IPS DF 6.9 (cell line): ENCODE measurements at places on chromosomes 7 and 10.

DNA sequence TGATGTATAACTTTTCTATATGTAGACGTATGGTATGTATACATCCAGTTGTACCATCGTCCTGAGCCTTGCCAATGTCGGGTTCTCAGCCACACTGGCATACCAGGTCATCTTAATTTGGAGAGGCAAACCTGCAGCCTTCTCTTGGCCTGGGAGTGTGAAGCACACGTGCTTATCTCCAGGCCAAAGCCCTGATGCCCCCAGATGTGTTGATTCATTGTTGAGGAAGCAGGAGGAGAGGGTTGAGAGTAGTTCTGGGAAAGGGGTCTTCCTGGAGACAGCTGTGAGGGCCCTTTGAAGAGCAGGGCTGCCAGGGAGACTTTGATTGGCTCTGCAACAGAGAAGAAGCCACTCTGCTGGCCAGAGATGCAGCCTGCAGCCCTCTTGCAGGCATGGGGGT, 155.6 kb downstream of the ARHGAP21 start:
- DNase-seq, result no peak

GRCh38 chr10:127402596-127403409, 146.3 kb upstream of the NPS start:
- DNase-seq, result no peak

DNA sequence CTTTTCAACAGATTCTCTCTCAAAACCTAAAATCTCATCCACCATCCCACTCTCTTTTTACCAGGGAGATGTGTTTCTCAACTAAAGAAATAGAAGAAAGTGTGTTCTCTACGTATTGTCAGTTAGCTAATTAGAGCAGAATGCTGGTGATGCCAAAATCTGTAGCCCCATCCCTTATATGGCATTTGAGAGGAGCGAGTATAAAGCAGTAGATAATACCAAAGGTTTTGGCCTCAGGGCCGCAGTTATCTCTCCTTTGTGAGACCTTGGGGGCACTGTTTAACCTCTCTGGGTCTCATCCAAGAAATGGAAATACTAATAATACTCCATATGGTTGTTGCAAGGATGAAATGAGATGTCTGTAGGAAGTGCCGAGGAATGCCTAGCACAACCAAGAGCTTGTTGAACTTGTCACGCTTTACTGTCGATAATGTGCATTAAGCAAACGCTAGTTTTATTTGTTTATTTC, 456 bp upstream of the DLD start:
- DNase-seq, result no peak

DNA sequence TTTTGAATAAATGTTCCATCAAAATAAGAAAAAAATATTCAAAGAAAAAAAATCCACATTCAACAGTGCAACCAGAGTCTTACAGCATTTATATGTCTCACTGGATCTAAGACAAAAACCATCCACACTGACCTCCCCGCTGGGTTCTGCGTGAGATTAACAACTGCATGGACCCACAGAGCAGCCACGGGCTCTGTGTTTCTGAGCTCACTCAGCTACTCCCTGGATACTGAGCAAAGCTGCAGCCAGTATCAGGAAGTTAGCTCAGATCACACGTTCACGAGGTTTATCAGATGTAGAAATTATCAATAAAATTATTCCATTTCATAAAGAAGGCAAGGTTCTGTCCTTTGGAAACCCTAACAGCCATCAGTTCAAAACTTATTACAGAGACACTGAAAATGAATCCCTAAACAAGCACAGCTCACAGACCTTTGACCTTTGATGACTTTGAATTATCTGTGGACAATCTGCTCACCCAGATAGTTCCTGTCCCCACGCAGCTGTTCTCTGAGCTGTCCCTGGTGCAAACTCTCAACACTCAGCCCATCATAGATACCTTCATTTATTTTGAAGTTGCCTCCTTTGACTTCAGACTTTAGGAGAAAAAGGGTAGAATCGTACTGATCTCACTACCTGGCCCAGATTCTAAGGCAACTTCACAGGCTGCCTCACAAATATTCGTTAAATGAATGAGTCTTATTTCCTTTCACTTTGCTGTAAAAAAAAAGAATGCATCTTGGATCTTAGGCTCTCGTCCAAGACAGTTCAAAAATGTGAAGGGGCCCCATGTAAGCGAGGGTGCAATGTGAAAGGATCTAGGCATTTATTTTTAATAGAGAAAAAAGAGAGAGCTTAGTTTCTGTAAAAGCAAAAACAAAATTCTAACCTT, 67.7 kb upstream of the SVIL start:
- no peak for DNase-seq

- DNase-seq, result no peak
Measured at GRCh38 chr7:28748933-28749584, 209.1 kb downstream of the TRIL start.

- DNase-seq, result no peak
Measured at GRCh38 chr10:78752708-78753107, 316.1 kb upstream of the ZMIZ1 start.

GRCh38 chr10:48444266-48444665, 137.8 kb downstream of the MAPK8 start:
- DNase-seq, result peak; percentile 27

GRCh38 chr10:9227679-9228365, 1173.3 kb downstream of the GATA3 start:
- no peak for DNase-seq

GRCh38 chr7:6651851-6652445, 14.8 kb downstream of the ZNF316 start:
- DNase-seq, result no peak

- no peak for DNase-seq
Measured at GRCh38 chr7:14303536-14303935, 314.1 kb upstream of the ETV1 start.

- DNase-seq, result no peak
Measured at GRCh38 chr10:35946556-35946955, 304.5 kb upstream of the FZD8 start.

- no peak for DNase-seq
Measured at GRCh38 chr10:32795598-32796183, 162.3 kb downstream of the ITGB1 start.

GRCh38 chr7:138963675-138964074, 17.5 kb downstream of the KIAA1549 start:
- DNase-seq, result no peak

- no peak for DNase-seq
Measured at GRCh38 chr10:61302124-61302523, 151.1 kb downstream of the TMEM26 start.

DNA sequence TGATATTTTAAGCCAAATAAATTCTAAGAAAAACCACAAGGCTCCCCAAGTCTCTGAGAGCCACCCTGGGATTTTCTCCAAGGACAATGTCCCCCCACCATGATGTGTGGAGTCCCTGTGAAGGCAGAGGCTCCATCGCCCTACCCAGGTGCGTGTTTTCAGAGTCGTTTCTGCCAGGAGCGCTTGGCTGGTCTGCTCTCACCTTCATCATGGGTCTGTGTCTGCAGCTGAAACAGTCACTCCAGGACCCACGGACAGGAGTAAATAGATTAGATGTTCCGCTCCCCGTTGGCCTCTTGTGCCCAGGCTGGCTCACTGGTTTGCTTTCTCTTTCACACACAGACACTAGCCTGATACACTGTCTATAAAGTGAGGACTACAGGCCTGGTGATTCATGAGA, 217.5 kb downstream of the SFMBT2 start:
- no peak for DNase-seq

GRCh38 chr10:11720260-11720741, 21.9 kb upstream of the ECHDC3 start:
- no peak for DNase-seq

GRCh38 chr7:106356-106755, 86.0 kb upstream of the FAM20C start:
- DNase-seq, result no peak

- no peak for DNase-seq
Measured at GRCh38 chr10:96077156-96077555, 33.8 kb downstream of the CCNJ start.

- peak; percentile 54 for DNase-seq
Measured at GRCh38 chr10:114694752-114695151, 36.7 kb upstream of the ABLIM1 start.

DNA sequence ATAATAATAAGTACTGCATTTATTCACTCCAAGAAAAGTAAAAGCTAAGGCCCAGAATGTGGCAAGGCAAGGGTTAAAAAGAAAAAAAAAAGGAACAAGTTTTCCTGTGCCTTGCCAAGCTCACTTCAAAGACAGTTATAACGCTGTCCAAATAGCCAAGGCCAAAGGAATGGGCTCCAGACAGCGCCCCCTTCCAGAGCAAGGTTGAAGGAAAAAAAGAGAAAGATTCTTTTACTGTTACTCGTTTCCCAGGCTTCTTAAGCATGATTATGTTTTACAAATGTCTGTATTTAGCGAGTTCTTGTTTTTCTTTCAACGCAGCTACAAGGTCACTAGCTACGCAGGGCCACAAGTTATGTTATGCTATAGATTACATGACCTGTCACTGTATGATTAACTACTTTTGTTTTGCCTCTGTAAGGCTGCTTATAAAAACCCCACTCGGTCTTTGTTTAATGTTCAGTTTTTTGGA, 9.1 kb upstream of the EIF4H start:
- no peak for DNase-seq

DNA sequence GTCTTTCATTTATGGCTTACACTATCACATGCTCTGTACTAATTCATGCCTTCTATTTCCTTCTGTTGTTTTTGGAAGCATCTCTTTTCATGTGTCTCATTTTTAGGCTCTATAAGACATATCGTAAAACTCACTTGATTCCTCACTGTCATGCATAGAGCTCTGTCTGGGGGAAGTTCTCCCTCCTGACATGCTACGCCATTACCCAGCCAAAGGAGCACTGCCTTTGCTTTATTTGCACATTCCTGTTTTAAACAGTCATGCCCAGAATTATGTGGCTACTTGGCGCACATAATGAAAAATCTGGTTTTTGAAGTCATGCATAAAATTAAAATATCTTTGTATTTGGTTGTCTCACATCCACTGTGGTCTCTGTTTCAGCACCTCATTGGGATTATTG, 17.6 kb upstream of the AKR1C3 start:
- DNase-seq, result no peak

- no peak for DNase-seq
Measured at GRCh38 chr10:79147796-79148451, 79.2 kb downstream of the ZMIZ1 start.

DNA sequence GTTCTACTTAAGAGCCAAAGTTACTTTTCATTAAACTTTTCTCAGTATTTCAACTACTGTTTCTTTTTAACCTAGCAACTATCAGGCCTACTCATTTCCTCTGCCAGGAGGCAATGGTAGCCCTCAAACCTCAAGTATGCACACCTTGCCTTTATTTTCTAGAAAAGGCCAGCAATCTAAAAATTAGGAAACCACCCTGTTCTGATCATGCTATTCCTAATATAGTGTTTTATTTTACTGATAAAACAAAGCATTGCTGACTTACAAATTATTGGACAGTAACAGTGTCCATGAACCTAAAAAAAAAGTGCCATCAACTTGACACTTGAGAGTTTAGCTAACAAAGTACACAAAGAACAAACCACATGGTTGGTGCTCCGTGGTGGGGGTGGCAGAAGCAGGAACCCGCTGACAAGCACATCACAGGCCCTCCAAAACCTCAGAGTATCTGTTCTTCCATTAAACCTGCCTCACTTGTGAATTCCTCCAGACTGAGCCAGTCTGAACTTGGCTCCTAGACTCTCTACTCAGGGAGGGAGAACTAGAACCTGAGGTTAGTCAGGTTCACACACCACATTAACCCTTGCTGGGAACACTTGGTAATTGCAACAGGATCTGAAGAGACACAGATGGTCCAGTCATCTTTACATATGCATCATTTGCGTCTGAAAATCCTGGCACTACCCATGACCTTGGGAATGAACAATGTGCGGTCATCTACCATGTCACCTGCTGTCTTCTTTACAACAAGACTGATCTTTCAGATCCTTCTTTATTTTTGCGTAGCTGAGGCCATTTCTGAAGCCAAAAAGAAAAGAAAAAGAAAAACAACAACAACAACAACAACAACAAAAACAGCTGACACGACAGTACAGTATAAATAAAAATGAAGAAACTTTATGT, 31.9 kb downstream of the PIP4K2A start:
- no peak for DNase-seq

DNA sequence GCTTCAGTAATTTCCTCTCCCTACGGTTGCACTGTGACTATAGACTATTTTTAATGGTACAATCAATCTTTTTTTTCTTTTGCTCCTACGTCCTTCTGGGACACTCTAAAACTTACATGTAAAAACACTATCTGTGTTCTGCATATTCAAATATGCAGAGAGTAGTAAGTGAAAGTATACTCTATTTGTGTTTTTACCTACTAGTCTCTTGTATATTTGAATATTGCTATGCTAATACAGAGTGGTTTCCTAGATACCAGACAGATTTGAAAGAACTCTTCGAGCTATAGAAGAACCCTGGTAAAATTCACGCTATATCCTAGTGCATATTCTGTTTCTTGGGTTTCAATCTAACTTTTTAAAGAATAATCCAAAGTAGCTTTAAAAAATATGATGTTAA, 200.8 kb upstream of the LRRN3 start:
- DNase-seq, result no peak

DNA sequence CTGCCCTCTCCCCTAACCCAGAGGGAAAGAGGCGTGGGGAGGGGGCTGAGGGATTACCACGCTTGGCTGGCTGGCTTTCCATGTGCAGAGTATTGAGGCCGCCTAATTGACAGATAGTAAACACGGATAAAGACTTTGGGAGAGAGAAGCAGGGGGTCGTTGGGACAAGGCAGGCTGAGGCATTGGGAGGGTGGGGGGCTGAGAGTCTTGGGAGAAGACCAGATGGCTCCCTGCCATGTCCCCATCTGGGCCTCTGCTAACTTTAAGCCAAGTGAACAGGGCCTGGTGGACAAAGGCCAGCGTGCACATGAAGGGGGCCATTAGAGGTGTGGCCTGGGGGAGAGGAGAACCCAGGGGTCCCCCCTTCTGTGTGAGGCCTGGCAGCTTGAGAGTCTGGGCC, 55.4 kb upstream of the MXI1 start:
- no peak for DNase-seq

DNA sequence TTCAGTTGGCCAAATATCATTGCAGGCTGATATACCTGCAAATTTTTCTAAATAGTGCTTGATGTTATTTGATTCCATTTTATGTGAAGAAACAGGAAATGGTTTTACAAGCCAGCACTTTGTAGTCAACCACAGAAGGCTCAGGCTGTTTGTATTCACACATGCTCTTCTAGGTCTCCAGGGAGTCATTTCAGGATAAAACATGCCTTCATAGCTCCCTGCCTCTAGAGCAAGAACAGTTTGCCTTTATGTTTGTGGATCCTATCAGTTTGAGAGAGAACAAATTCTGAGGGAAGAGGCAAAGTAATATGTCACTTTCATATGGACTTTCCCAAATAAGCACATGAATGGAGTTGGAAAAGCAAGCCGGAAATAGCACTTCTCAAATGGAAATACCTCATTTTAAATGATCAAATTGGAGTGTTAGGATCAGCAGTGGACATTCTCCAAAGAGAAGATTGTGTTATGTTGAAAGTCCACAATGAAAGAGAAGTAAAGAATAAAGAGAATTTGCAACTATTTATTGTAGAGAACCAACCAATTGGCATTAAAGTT, 277.6 kb downstream of the KCND2 start:
- DNase-seq, result no peak
